Stimulated activated CD8-positive, alpha-beta memory T cell treated with anti-CD3 and anti-CD28 coated beads, Interleukin-15, amount 100 ng/mL, for 24 hours (primary cell): ENCODE measurements at places on chromosomes 2 and 18.

DNA sequence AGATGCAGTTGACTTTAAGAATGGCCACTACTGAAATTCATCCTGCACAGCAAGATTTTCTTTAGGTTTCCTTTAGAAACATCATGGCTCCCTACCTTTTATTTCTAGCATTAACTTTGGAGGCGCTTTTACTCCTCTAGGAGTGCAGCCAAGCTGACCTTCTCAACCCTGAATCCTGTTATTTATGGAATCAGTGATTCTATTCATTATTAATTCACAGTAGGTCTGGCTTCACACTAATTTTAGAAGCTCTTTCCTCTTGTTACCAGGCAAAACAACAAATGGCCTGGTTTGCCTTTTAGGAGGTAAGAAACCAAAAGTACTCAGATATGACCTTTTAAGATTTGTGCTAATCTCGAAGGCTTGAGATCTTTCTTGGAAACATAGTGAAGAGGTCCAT, 93.0 kb upstream of the PELI1 start:
- no peak for DNase-seq

DNA sequence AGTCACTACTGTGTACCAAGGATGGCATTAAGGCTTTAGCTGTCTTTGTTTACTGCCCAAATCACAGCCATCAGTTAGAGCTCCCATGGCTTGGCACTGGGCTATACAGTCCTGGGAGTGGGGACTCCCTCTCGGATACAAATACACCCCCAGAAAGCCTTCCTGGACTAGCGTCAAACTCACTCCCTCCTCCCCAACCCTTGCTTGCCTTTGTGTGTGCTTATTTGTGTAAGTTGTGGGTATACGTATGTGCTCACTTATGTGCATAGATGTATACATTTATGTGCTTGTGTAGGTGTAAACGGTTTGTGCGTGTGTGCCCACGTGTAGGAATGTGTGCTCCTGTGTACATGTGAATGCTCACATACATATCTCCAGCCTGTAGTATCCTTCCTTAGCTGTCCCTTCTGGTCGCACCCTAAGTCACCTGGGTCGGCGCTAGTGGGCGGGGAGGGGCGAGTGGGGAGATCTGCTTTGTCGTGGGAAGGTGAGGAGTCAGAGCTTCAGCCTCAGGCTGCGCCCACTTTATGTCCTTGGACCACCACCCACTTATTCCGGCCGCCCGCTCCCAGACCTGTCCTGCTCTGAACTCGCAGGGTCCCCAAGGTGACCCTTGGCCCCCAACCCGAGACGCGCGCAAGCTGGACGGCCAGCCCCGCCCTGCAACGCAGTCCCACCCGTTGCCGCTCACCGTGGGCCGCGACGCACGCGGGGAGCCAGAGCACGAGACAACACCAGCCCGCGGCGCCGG, 461 bp downstream of the PRADC1 start:
- no peak for DNase-seq

DNA sequence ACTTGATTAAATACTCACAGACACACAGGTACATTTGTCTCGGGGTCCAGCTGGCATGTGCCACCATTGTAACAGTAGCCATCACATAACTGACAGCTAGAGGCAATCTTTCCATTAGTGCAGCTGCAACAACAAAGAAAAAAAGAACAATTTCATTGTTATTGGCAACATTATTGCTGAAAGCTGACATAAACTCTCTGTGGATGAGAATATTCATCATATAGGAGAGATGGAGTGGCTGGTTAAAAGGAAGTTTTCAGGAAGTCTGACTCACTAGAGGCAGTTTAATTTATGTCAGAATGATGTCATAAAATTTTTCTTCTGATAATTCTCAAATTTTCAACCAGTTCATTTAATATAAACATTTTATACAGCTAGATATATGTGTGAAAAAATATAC, 1490.0 kb upstream of the NXPH2 start:
- no peak for DNase-seq

GRCh38 chr2:138949517-138949916, 169.3 kb upstream of the NXPH2 start:
- no peak for DNase-seq

DNA sequence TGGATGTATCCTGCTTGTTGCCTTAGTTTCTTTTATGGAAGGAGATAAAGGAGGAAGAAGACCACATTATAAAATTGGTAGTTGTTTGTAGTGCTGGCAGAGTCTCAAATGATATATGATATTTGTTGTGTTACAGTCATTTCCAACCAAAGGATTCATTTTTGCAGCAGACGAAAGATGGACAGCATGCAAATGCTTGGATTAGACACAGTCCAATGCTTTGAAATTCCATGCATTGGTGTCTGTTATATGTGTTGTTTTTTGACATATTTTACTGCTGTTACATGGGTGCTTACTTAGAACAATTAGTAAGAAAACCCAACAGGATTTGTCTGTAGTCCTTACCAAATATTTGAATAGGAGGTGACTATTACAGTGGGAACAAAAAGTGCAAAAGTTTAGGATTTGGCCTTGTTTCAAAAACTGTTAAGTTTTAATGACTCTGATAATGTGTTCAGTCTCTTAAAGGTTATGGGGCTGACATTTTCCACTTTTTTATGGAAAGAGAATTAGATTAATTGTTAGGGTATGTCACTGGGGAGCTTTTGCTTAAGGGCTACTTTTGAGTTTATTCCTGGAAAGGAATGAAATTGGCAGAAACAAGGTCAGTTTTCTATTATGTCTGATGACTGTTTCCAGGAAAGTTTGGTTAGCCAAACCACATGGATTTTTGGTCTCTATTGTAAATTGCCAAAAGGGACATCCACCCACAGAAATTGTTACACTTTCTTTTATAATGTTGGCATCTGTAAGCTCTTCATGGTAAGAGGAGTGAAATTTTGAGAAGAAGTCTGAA, 229.4 kb upstream of the MMADHC start:
- DNase-seq = no peak

DNA sequence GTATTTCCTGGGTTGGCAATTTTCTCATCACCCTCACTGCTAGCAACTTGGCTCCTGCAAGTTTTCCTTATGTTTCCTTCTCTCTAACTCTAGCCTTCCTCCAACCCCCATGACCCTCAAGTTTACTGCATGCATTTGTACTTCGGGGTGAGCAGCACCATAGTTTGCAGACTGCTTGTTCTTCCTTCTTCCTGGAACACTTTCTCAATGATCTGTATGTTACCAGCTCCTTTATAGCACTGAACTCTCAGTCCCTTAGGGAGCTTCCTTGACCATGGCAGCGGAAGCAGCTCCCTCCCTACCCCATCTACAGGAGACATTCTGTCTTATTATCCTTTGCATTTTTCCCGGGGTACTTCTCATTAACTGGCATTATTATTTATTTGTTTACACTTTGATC, 1089.5 kb upstream of the GYPC start:
- DNase-seq = no peak

GRCh38 chr2:75284345-75284744, 85.0 kb upstream of the TACR1 start:
- no peak for DNase-seq

DNA sequence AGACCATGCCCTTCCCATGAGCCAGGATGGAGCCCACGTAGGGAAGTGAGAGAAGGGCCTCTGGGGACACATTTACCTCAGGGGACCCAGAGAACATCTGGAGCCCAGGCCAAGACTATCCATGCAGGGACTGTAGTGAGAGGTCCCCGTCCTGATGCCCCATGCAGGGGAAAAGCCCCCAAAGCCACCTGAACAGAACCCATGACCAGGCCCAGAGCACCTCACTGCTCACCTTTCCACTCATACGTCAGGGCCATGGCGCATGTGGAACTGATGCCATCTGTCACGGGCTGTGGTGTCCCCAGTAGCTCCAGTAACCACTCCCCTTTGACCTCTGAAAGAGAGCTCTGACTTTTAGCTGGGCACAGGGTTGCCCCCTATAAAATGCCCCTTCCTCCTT, 106.5 kb upstream of the TEX51 start:
- DNase-seq = no peak

DNA sequence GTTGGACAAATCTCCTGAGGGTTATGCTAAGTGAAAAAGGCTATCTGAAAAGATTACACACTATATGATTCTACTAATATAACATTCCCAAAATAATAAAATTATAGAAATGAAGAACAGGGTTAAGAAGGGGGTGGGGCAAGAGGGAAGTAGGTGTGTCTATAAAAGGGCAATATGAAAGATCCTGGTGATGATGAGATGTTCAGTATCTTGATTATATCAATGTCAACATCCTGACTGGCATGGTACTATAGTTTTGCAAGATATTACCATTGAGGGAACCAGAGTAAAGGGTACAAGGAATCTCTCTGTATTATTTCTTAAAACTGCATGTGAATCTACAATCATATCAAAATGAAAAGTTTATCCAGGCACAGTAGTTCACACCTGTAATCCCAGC, 16.7 kb downstream of the CFAP53 start:
- DNase-seq = no peak

GRCh38 chr2:216464104-216464720, 34.4 kb upstream of the RPL37A start:
- DNase-seq = no peak

DNA sequence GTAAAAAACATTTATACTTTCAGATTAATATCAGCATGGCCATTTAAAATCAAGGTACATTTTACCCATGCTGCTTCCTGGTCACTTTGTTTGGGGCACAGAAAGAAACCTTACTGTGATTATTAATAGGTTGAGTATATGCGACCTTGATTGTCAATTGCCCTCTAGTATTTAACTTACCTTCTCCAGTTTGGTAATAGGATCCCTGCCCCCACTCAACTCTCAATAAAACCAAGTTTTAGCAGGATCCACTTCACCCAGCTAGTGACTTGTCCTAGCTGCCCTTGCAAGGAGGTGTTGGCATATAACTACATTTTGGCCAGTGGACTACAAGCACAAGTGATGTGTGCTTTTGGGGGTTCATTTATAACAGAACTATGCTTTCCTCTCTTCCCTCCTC, 34.3 kb downstream of the FANCL start:
- no peak for DNase-seq

DNA sequence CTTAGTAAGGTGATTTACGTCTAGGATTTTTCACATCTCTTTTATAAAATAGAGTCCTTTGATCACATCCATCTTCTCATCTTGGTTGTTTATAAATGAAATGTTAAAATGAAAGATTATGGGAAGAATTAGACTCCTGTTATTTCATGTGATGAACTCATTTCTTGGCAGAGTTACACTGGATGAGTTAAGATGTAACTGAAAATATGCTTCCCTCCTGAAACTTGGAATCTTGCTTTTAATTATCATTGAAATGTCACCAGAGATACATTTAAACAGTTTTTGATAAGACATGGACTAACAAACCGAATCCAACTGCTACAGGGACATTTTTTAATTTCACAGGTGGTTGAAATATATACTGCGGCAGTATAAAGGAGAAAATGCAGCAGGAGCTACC, 274.0 kb downstream of the DLGAP1 start:
- no peak for DNase-seq

GRCh38 chr18:79903787-79904356, 47.6 kb downstream of the SLC66A2 start:
- DNase-seq = no peak

- DNase-seq = no peak
Observed at GRCh38 chr2:105445498-105445897, 46.6 kb upstream of the FHL2 start.

DNA sequence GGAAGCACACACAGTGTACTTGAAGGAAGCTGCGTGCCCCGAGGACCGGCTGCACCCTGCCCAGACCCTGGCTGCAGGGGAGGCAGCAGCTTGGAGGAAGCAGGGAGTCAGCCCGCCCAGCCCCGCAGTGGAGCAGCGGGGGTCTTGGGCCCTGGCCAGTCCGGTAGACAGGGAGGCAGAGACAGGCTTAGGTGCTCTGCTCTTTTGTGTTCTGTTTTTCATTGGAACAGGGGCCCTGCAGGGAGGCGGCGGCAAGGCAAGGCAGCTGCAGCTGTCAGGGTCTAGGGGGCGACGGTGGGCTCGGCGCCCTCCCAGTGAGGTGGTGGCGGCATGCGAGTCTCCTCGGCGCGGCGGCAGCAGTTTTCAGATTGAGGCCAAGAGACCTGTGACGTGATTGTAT, 53.3 kb upstream of the TFCP2L1 start:
- DNase-seq = no peak

DNA sequence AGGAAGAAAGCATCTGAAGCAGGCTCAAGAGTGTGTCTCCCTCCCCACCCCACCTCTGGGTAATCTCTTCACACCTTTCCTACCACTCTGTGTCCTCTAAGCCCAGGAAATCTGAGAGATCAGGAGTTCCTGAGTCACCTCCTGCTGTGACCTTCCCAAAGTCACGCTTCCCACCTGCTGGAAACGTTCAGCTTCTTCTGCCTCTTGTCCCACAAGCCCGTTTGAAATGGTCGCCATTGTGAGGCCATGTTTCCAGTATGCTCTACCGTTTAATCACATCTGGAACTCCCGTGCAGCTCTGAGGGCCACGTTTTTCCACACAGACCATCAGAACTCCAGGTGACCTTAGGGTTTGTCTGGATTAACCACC, 25.9 kb downstream of the GREB1 start:
- DNase-seq = no peak

DNA sequence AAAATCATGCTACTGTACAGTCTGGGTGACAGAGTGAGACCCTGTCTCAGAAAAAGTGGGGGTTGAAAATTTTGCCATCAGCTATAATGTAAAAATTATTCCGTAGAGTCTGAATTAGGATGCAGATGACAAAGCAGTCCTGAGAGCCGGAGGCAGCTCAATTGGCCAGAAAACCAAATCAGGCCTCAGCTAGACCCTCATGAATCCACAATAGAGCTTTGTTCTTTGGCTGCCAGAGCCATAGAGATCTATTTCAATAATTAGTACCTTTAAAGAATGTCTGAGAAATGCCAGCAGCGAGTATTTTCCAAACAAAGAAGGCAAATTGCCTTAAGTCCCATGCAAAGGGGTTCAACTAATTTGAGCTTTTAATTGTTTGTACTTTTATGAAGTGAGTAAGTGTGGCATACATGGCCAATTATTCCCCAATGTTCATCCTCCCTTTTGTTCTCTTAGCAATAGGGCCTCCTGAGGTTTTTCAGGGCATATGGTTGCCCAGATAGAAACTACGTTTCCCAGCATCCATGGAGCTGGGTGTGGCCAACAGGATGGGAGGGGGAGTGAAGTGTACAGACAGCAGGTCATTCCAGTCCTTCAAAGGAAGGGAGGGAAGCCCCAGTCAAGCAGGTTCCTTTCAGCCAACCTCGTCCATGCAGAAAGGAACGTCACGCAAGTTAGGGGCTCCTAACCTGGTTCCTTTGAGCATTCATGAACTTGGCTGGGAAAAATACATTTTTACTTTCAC, 211.3 kb upstream of the APCDD1 start:
- no peak for DNase-seq

DNA sequence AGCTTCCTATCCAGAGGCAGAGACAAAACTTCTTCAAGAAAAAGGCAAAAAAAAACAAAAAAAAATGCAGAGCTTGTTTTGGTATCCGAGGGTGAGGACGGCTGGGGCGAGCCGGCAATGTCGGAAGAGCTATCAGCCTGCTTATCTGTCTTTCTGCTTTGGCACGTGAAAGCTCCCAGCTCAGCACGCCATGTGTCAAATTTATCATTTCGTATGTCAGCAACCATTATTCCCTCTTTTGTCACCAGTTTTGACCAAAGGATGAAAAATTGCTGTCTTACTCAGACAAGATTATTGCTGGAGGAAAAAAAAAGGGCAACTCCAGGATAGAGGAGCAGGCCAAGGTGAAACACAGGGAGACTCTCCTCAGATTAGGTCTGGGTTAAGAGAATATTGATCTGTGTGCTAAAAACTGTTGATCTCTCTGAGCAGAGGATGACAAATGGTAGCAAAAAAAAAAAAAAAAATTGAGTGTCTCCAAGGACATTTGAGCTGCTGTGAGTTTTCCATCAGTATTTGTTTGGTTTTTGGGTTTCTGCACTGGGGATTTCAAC, 532.0 kb upstream of the POU3F3 start:
- DNase-seq = no peak
